ENCODE measurements at places on chromosomes 1 and 21.

DNA sequence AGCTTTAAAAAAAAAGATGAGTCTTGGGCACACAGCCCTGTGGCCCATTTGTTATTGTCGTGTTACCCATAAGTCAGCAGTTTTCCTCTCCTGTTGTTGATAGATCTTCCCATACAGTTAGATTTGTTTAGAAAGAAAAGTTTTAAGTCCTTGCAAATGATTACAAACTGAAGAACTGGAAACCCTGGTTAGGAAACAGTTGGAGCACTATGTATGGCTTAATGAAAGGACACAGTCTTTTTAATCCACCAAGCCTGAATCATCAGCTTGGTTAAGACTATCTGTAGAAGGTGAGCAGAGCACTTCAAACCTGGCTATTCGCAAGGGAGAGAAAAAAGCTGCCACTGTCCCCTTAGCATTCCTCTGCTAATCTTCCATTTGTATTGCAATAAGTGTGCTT is 241.0 kb downstream of the DISC1 start:
- no peak for DNase-seq

- no peak for DNase-seq
These were observed 39.0 kb downstream of the MRPL39 start for GRCh38 chr21:25568246-25568645.

DNA sequence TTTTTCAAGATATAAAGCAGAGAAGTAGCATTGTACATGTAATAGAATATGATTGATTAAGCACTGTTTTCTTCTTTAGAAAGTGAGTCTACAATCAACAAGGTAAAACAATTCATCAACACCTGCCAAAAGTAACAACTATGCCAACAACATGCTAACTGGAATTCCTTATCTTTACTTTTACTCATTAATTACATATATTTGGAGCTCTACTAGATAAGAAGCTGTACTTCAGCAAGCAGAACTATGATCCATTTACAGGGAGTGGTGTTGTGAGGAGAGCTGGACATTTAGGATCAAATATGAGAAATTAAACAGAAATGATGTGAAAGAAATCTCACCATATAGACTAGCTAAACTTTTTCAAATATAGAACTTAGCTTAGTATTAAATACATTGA is 51.0 kb downstream of the RGS2 start:
- DNase-seq: no peak

- no peak for DNase-seq
These were observed 19.0 kb downstream of the CYB5RL start for GRCh38 chr1:54180701-54181360.

DNA sequence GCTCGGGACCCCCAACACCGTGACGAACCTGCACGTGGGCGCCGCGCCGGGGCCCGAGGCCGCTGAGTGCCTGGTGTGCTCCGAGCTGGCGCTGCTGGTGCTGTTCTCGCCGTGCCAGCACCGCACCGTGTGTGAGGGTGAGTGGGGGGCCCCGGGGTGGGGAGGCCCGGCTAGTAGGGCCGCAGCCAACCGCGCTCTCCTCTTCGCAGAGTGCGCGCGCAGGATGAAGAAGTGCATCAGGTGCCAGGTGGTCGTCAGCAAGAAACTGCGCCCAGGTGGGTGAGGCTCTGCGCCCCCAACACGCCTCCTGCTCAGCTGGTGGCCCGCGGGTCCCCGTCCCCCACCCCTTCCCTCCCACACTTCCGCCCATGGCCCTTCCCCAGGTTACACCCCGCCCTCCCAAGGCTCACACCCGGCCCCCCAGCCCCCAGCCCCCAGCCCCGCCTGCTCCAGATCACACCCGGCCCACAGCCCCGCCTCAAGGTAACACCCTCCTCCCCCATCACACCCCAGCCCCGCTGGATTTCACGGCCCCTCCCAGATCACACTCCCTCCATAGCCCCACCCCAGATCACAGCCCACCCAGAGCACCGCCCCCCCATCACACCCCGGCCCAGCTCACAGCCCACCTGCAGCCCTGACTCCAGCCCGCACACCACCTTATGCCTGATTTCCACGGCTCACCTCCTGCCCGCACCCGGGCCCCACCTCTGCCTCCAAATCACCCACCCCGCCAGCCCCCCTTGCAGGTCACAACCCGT is 2.4 kb upstream of the MMP23B start:
- no peak for DNase-seq

- DNase-seq: no peak
These were observed 4.3 kb upstream of the LRRC3 start for GRCh38 chr21:44450999-44451398.

GRCh38 chr21:21007606-21008005 is 9.4 kb downstream of the NCAM2 start:
- DNase-seq: no peak

GRCh38 chr1:3262681-3263286 is 191.7 kb upstream of the ARHGEF16 start:
- no peak for DNase-seq
